ENCODE measurements at places on chromosomes 16 and 17.

DNA sequence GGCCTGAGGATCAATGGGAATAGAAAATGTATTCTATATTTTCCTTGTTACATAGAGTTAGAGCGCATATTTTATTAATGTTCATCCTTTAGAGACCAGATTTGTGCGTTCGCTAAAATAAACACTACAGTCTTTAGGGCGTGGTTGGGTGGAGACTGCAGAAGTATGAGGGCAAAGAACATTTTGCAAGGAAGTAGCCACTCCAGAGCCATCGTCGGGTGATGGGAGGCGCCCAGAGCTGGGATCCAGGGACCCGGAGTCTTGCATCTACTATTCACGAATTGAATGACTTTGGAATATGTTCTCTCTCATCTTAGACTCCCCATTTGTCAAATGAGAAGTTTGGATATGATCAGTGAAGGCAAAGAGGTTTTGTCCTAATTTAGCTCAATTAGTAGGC lies 154.2 kb upstream of the IRX6 start:
- no peak for DNase-seq

GRCh38 chr17:33674685-33675084 lies 381.6 kb upstream of the ASIC2 start:
- DNase-seq, result peak; percentile 38

DNA sequence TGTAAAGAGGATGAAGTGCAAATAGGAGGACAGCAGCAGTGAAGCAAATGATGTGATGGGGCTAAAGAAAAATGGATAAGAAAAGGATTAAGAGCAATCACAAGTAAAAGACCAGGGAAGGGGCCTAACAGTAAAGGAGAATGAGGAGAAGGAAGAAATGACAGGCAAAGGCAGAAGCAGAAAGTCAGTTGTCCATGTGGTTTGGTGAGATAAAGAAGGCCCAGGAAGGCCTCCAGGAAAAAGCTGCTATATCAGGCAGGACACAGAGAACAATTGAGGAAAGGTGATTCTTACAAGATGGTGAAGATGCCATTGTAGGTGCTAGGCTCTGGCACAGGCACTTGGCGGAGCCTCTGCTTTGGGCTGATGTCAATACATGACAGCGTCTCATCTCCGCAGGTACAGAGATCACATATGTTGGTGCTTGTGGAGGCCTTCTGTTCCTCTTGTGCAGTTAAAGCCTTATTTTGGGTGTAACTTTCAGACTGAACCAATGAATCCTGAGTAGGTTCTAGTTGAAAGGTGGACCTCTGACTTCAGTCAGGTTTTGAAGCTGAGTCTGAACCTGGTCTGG lies 18.1 kb downstream of the RDM1 start:
- DNase-seq, result no peak

GRCh38 chr16:14015461-14015860 lies 55.7 kb upstream of the MRTFB start:
- DNase-seq, result no peak

- no peak for DNase-seq
Measured at GRCh38 chr17:6361733-6362132, 73.2 kb downstream of the AIPL1 start.

GRCh38 chr17:43660816-43661493 lies 767 bp downstream of the MEOX1 start:
- DNase-seq, result peak; percentile 13

GRCh38 chr16:64445649-64446048 lies 676.2 kb downstream of the CDH11 start:
- DNase-seq, result no peak
